ENCODE measurements at places on chromosomes 6 and 20.

GRCh38 chr20:32650401-32650944, 23.3 kb downstream of the C20orf203 start:
- DNase-seq: no peak

DNA sequence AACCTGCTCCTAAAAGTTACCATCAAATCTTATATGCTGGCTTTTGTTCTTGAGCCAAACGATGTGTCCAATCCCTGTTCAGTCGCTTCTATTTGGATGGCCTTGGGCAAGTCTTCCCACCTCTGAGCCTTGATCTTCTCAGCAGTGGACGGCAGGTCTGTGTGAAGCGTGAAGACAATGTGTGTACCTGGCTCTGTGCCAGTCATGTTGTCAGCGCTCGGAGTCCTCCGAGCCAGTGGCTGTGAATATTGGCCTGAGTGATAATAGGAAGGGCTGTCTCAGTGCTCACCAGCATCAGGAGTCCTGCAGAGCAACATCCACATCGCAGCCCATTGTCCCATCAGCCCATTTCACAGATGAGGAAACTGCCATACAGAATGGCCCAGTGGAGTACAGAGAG, 219.0 kb downstream of the CDC5L start:
- no peak for DNase-seq

GRCh38 chr6:143562143-143562542, 50.6 kb upstream of the FUCA2 start:
- no peak for DNase-seq

GRCh38 chr20:16317445-16318362, 255.5 kb downstream of the KIF16B start:
- DNase-seq: no peak

DNA sequence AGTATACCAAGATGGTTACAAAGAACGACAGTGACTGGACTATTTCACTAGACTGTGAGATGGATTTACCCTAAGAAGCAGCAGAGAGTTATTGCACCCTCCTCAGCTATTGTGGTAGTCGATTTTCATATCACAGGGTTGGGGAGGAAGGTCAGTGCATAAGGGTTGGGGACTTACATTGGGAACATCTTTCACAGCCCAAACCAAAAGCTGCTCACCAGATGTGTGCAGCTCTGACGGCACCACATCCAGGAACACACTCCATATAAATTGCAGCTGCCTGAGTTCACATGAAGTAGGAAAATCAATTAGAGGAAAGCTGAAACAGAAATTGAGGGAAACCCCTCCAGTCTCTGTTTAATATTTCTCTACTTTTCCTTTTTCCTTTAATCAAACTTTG, 470.5 kb upstream of the NRSN1 start:
- DNase-seq: no peak

- no peak for DNase-seq
Observed at GRCh38 chr20:61407561-61407960, 155.5 kb downstream of the CDH4 start.

- DNase-seq: no peak
Observed at GRCh38 chr6:36692220-36692619, 5.4 kb upstream of the RAB44 start.

DNA sequence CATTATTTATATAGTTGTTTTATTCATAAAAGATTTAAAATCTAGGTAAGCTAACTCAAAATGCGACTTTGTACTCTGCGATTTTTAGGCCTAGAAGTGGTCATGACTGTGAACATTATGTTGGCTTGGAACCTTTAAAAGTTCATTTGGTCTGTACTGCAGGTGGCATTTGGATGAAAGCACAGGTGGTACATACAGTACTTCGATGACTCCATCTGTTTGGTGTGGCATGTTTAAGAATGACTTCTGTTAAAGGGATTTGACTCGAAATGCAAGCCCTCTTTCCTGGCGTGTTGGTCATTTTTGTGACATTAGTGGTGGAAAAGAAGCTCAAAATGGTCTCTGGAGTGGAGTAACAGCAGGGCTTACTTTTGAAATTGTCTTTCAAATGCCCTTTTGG, 118.1 kb downstream of the UST start:
- DNase-seq: no peak

GRCh38 chr6:20463396-20463795, 61.7 kb downstream of the E2F3 start:
- DNase-seq: no peak

GRCh38 chr20:4840801-4841200, 119.1 kb downstream of the PRND start:
- DNase-seq: no peak

DNA sequence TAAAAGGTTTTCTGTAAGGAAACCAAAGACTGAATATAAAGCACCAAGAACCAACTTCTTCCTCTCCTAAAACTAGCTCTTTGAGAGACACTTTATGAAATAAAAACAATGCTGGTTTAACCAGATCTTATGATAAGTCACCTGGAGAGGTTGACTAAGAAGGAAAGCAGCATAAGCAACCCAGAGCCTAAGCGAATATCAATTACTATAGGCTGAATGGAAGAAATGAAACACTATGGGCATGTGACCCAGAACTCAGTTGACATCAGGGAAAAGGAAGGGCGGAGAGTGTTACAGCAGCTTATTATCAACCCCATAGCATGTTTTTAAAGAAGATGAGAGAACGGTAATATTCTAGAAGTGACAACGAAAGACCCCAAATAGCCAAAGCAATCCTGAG, 94.1 kb upstream of the STMND1 start:
- no peak for DNase-seq
